Left renal pelvis (tissue), 4 donors: ENCODE measurements at places on chromosomes 7 and 10. TPM values are rescaled to one million over a fixed set of nuclear protein-coding genes. Genes with fewer than 3 reads are reported as not detected.

The TMEM254 gene
- polyA plus RNA-seq = 63.2 TPM

The LIPM gene
- polyA plus RNA-seq = not detected

The ATOH7 gene
- 1.2 TPM for polyA plus RNA-seq

The RNF32 gene
- 1.1 TPM for polyA plus RNA-seq

The TBL2 gene
- 42.8 TPM for polyA plus RNA-seq

- DNase-seq = no peak
Measured at GRCh38 chr10:11616021-11616420, 4.6 kb upstream of the USP6NL start.

DNA sequence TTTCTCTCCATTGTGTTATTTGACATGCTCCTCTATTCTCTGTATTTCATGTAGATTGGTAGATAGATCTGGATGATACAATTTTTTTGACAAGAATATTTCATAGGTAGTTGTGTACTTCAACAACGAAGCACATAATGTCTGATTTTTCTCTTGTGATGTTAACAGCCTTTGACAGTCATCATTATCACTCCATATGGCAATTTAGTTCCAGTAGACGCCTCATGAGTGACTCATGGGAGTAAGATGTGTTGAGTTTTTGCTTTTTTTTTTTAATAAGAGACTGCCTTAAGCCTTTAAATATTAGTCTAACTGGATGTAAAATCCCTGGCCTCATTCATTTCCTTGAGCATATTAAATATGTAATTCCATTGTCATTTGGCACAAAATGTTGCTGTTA is 123.5 kb upstream of the ZNF32 start:
- DNase-seq = no peak

GRCh38 chr7:10312942-10313341 is 660.7 kb upstream of the PHF14 start:
- no peak for DNase-seq

- DNase-seq = no peak
Measured at GRCh38 chr7:88002617-88003016, 68.6 kb downstream of the ADAM22 start.

GRCh38 chr7:157436763-157437480 is 100.1 kb downstream of the DNAJB6 start:
- no peak for DNase-seq

DNA sequence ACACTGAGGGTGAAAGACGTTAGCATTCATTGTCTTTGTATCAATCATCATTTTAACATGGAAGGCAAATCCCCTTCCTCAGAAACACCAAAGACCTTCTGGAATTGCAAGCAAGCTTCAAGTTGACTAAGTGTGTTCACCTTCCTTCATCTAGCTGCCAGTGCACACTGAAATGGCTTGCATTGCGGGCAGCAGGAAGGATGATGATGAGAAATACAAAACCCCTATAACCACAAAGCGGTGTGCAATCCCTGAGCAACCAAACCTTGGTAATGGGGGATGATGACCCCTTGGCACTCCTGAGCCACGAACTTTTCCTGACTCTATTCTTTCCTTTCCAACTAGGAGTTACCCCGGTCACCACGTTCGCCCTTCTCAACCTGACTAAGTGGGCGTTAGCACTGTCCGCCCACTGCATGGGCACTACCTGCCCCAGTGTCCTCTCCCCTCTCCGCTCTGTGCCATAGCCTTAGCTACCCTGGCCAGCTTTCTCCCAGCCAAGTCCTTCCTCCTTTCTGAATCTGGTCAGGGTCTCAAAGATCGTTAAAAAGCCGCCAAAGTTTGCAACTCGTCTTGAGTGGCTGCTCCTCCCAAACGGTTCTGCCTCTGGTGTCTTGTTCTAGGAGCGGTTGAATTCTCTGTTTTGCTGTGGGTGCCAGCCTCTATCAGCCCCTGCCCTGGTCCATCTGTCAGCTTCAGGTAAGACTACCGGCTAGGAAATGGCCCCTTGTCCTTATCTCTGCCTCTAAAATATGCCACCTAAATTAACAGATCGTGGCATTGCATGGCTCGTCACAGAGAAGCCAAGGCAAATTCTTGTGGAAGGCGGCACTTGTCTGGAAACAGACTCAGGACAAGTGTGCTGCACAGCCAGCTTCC is 586 bp upstream of the AOC1 start:
- DNase-seq = no peak

DNA sequence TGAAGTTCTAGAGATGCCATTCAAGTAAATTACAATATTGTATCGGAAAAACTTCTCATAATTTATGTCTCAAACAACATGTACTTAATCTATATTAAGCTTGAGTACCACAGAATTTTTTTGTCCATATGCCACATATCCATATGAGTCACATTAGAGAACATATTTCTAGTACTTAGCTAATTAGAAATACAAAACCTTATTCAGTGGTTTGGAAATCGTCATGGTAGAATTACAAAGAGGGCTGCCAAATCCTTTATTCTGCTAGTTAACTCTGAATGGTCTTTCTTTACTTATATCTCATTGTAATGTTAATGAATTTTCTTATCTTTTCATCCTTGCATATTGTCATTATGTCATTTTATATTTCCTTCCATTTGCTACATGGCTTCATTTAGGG is 9.0 kb upstream of the VIM start:
- no peak for DNase-seq

- DNase-seq = no peak
Measured at GRCh38 chr10:49361178-49361554, 34.7 kb downstream of the DRGX start.

DNA sequence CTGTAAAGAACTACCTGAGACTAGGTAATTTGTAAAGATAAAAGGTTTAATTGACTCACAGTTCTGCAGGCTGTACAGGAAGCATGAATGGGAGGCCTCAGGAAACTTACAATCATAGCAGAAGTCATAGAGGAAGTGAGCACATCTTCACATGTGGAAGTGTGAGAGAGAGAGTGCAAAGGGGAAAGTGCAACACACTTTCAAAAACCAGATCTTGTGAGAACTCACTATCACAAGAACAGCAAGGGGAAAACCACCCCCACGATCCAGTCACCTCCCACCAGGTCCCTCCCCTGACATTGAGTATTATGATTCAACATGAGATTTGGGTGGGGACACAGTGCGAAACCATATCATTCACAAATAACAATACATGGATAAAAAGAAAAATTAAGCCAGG is 24.5 kb downstream of the AVL9 start:
- DNase-seq = no peak
